ENCODE measurements at places on chromosomes 7 and 10.

DNA sequence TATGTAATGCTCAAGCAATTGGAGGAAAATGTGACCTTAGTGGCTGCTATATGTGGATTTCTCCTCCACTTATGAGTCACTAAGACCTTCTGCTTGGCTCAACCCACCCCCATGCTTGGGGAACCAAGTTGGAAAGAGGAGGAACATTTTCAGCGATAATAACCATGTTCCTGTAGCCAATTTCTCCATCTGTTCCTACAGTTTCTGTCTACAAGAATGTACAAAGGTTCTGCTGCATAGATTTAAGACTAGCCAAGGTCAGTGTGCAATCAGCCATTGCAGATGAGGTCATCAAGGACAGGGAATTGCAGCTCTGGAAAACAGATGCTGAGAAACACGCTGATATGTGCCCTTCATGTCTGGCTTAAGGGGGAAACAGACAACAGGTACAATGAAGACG, 5.6 kb upstream of the NRCAM start:
- DNase-seq, result no peak

DNA sequence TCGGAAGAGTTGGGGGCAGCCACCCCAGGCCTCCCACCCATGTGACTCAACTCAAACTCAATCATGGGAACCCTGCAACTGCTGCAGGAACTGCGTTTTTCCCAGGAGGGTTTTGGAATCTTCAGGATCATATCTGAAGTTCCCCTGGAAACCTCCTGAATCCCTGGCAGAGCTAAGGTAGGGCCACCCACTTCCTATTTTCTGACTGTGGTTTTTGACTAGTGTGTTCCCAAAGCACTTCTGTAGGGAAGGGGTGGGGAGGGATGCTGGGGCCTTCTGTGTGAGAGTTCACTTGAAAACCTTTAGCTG, 127.6 kb upstream of the UNC5B start:
- no peak for DNase-seq

- DNase-seq, result no peak
These were observed 160.4 kb upstream of the PHYHIPL start for GRCh38 chr10:59016043-59016442.

DNA sequence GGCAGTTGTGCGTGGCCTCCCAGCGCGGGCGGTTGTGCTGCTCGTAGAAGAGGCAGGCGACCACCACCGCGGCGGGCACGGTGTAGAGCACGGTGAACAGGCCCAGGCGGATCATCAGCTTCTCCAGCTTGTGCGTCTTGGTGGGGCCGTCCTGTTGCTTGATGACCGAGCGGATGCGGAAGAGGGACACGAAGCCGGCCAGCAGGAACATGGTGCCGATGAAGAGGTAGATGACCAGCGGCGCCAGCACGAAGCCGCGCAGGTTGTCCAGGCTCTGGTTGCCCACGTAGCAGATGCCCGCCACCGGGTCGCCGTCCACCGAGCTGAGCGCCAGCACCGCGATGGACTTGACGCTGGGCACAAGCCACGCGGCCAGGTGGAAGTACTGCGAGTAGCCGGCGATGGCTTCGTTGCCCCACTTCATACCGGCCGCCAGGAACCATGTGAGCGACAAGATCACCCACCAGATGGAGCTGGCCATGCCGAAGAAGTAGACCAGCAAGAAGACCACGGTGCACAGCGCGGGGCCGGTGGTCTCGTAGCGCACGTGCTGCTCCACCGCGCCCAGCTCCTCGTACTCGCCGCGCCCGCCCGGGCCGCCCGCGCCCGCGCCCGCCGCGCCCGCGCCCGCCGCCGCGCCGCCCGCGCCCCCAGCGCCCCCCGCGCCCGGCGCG, 2.2 kb downstream of the FZD8 start:
- no peak for DNase-seq

DNA sequence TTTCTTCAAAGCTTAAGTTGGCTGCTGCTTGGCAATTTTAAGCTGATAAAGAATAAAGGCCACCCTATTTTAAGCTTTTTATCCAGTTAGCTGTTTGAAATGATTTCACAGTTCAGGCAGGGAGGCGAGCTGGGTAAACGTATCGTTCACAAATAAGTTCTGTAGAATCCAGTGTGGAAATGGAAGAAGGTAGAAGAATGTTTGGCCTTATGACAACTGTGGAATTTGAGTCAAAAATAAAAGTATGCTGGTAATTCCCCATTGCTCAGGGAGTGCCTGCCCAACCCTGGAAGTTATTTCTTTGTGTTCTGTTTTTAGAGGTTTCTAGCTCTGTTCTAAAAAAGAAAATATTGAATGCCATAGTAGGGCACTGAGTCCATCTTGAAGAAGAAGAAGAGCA, 113.1 kb downstream of the ARL4A start:
- no peak for DNase-seq

GRCh38 chr7:152911226-152911560, 151.6 kb downstream of the ACTR3B start:
- DNase-seq, result no peak

GRCh38 chr10:112131996-112132395, 51.6 kb downstream of the GPAM start:
- no peak for DNase-seq

- no peak for DNase-seq
These were observed 102.4 kb downstream of the CFTR start for GRCh38 chr7:117582219-117582704.

DNA sequence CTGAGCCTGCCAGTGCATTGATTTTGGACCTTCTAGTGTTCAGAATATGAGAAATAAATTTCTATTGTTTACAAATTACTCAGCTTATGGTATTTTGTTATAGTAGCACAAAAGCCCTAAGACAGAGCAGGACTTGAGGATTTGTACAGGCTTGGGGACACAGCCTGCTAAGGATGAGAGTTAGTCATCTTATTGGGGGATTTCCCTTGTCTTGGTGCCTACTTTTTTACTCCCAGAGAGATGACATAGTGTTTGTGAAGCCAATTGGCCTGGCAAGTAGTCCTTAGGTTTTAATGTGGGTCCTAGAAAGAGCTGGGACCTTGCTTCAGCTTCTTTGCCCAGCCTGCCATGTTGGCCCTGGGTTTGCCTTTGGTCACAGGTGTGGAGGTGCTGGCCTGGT, 364.0 kb downstream of the REEP3 start:
- no peak for DNase-seq

- DNase-seq, result peak; percentile 14
These were observed 551 bp downstream of the WASL start for GRCh38 chr7:123748171-123748733.

DNA sequence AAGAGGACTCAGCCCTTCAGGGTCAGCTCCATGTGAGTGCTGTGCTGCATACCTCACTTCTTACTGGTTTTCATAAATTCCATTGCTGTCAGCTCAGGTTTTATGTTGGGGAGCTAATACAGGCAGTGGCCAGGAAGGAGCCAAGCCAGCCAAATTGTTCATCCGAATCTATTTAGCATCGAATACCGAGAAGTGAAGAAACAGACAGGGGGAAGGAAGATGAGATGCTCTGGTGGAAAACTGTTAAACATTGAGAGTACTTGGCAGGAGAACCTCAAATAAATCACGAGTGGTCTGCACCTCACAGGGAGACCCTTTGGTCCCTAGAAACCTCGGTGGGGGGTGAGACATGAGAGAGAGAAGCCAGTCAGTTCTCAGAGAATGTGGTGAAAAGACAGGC, 196.0 kb upstream of the TMEM72 start:
- no peak for DNase-seq

- DNase-seq, result no peak
These were observed 54.1 kb downstream of the KIAA1217 start for GRCh38 chr10:24262929-24263590.

- no peak for DNase-seq
These were observed 10.4 kb downstream of the WDR91 start for GRCh38 chr7:135200821-135201331.

GRCh38 chr7:139772115-139772514, 5.7 kb downstream of the HIPK2 start:
- no peak for DNase-seq

DNA sequence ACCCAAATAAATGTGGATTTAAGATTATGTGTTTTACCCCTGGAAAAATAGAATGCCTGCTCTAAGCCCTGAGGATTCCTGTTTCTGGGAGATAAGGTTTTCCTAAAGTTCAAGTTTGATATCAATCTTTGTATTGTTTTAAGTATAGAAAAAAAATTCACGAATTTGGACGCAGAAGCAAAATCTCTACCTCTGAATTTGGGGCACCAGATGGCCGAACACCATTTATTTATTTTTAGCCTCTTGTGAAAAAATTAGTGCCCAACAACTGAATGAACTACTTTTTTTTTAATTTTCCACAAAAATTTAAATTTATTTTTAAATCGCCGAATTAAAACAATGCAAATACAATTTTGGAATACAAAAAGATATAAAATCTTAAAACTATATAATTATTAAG, 128.1 kb upstream of the SP4 start:
- DNase-seq, result no peak

DNA sequence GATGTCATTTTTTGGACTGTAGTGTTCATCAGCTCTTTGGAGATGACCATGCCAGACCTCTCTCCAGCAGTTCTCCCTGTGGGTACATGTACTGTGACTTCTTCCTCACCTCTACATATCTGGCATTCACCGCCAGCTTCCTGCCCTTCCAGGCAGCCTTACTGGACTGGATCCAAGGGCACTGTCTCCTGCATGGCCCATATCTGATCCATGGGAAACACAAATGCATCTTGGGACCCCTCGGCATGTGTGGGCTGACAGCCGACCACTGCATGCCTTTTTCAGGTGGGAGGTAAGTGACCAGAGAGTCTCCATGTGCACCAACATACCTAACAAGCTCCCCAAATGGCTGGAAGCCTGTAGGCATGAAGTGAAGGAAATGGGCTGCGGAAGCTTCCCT, 3.9 kb upstream of the BLVRA start:
- DNase-seq, result no peak

GRCh38 chr10:79246606-79247275, 100.5 kb upstream of the PPIF start:
- no peak for DNase-seq

DNA sequence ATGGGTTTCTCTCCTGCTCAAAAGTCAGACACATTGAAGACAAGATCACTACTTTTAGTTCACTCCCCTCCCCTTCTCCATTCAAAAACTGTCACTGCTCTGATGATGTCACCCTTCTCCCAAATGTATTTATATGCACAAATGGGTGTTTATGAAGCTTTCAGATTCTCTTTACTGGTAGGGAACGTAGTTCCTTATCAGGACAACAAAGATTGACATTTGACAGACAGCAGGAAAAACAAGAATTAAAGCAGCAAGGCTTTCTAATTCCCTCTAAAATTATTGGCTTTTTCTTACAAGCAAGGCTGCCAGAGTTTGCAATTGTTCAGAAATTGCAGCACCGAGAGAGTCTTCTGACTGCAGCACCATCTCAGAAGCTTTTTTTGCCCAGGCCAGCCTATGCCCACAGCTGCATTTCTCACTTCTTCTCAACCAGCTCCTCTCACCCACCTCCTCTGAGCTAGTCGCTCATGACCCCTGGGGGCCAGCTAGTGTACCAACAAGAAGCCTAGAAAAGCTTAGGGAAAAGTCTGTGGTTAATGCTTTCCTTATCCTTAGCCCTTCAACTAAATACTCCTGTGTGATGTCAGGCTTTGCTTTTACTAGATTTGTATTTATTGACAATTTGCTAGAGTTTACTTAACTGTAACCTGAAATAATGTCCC, 265.1 kb downstream of the HTR7 start:
- DNase-seq, result no peak

DNA sequence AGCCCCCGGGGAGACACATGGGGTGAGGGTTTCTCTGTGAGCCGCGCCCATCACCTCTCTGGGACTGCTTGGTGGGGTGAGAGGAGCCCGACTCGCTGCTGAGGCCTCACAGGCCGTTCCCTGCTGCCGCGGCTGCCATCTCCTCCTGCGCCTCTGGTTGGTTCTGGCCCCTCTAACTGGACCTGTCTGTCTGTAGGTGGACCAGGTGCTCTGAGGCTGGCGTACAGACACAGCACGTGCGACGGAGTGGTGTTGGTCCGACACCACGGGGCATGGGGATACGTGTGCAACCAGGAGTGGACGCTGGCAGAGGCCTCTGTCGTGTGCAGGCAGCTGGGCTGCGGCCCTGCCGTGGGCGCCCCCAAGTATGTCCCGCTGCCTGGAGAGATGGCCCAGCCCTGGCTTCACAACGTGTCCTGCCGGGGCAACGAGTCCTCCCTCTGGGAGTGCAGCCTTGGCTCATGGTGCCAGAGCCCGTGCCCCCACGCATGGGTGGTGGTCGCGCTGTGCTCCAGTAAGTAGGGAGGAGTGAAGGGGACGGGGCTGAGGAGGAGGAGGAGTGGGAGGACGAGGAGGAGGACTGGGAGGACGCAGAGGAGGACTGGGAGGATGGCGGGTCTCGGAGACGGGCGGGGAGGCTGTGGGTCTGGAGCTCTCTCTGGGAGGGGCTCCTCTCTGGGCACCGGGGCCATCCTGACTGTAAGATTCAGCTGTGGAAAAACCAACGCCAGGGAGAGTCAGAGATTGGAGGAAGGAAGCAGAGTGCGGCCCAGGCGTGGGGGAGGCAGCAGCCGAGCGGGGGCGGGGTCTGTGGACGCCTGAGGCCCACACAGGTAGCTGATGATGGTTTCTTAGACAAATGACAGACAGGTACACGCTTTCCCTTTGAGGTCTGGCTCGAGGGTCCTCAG, 2.6 kb downstream of the SCART1 start:
- no peak for DNase-seq

DNA sequence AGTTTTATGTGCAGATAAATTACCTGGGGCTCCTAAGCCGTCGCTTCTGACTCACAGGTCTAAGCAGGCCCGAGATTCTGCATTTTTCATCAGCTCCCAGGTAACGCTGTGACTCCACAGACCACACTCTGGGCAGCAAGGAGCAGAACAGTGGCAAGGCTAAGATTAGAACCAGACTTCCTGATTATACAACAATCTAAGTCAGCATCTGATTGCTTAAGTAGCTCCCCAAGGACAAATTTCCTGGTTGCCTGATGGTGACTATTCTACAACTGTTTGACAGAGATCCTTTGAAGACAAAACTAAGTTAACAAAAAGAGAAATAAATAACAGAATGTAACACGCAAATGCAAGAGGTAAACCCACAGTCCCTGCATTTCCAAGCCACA, 69.0 kb downstream of the CREB3L2 start:
- DNase-seq, result no peak

DNA sequence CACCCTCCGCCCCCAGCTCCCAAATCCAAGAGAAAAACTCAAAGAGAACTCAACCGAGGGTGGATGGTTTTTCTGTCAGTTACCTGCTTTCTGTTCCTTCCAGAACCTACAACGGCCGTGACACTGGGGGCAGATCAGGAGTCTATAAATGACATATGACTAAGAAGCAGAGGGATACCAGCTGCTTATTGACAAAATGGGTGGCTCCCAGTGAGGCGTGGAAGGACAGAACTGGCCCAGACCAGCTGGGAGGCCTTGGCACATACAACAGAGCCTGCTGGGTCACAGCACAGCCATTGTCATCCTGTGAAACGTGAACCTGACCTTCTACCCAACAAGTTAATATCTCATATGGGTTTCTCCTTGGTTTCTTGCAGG, 84.3 kb upstream of the ADRB1 start:
- DNase-seq, result no peak

- DNase-seq, result peak; percentile 24
These were observed 32.2 kb downstream of the KCNH2 start for GRCh38 chr7:150945853-150946420.

DNA sequence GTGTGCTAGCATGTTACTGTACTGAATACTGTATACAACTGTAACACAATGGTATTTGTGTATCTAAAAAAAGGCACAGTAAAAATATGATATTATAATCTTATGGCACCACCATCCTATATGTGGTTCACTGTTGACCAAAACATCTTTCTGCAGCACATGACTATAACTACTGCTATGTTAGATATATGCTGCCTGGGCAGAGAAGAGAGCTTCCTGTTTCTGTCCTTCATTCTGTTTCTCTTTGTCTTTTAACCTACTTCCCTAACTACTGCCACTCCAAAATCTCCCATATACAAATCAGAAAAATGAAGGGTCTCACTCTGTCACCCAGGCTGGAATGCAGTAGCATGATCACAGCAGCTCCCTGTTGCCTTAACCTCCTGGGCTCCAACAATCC, 8.8 kb upstream of the FGL2 start:
- no peak for DNase-seq
